ENCODE measurements at places on chromosomes 5 and 9. TPM values are rescaled to one million over a fixed set of nuclear protein-coding genes. Genes with fewer than 3 reads are reported as not detected.

The PKD2L2 gene
- not detected for total RNA-seq

The NRARP gene
- 1.3 TPM for total RNA-seq

GRCh38 chr5:82802954-82803353, 274.2 kb downstream of the TMEM167A start:
- H3K4me3 ChIP-seq: no peak overlapping the region
- no peaks in the 10 kb centered on the region for H3K27me3 ChIP-seq
- no peak for DNase-seq
- H3K27ac ChIP-seq: no peak overlapping the region
- no peaks in the 10 kb centered on the region for H3K4me1 ChIP-seq
- H3K36me3 ChIP-seq: no peaks in the 10 kb centered on the region

DNA sequence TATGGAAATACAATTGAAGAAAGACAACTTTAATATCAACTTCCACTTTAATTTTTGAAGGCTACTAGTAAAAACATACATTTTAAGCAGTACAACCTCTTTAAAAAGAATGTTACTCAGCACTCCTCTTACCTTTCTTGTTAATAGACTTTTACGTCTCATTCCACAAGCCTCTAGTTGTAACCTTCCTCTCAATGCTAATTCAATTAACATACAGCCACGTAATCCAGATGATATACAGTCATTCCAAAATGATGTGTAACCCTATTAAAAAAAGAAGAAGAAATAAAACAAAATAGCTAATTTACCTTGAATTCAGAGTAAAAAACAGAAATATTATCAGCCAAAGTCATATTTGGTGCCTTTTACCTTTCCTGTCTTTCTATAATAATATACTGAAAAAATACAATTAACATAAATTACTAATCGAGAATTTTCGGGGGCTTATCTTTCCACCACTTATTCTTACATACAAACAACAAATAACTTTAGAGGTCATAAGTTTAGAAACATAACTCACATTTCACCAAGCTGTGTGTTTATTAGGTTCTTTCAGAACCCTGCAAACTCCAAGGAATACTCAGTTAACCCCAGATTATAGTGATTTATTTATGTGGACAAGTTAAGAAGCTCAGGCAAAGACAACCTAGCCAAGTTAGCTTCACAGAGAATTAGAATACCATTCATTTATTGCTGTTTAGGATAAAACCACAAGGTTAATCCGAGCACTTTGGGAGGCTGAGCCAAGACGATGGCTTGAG, 30.3 kb downstream of the GOLPH3 start:
- H3K4me1 ChIP-seq: peaks cover 10% of the 10 kb centered on the region
- H3K4me3 ChIP-seq: no peak overlapping the region
- H3K27ac ChIP-seq: no peak overlapping the region

DNA sequence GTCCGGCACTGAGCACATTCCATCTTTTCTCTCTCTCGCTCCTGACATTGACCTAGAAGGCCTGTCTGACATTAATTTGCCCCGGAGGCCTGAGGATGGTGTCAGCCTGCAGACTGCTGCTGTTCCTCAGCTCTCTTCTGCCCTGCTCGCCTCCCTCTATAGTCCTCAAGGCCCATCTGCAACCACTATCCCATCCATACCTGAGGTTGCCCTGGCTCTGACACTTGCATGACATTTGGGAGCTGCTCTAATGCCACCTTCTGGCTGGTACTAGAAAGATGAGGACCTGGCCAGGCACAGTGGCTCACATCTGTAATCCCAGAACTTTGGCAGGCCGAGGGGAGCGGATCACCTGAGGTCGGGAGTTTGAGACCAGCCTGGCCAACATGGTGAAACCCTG, 38.6 kb upstream of the GGTA1 start:
- no peak overlapping the region for H3K27ac ChIP-seq
- H3K36me3 ChIP-seq: no peaks in the 10 kb centered on the region

DNA sequence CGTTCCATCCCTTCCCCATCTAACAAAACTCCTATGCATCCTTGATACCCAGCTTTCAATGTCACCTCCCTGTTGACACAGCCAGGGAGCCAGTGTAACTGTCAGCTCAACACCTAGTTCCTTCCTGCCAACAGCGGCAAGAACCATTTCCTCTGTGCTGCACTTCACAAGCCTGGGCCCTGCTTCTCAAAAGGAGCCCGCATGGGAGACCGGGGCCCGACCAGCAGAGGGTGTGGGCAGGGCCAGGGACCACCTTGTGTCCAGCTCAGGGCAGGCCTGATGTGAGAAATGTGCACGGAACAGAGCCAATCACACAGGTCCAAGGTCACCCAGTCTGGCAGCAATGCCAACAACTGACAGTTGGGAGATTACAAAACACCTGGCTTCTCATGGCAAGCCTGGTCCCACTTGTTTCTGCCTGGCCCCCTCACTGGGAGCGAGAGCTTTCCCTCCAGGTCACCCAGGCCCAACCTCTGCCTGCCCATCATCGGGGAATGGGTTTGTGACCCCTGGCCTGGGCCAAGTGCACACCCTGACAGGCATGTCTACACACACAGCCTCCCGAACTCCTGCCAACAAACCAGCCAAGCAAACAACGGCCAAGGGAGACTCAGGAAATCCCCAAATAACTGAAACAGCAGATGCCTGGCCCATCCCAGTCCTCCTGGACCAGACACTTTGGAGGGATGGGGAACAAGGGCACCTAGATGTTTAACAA, 3.1 kb downstream of the RNF44 start:
- H3K4me3 ChIP-seq: no peak overlapping the region
- H3K27ac ChIP-seq: no peak overlapping the region
- no peaks in the 10 kb centered on the region for H3K36me3 ChIP-seq

GRCh38 chr5:140630292-140631035, 2.5 kb downstream of the CD14 start:
- peaks cover 2% of the 10 kb centered on the region for H3K4me1 ChIP-seq
- no peak for DNase-seq
- no peak overlapping the region for H3K27ac ChIP-seq

GRCh38 chr9:100379862-100380261, 27.1 kb upstream of the TEX10 start:
- no peaks in the 10 kb centered on the region for H3K36me3 ChIP-seq
- H3K27ac ChIP-seq: no peak overlapping the region
- H3K4me3 ChIP-seq: no peak overlapping the region
- H3K27me3 ChIP-seq: no peaks in the 10 kb centered on the region
- H3K4me1 ChIP-seq: no peaks in the 10 kb centered on the region
- no peak for DNase-seq

DNA sequence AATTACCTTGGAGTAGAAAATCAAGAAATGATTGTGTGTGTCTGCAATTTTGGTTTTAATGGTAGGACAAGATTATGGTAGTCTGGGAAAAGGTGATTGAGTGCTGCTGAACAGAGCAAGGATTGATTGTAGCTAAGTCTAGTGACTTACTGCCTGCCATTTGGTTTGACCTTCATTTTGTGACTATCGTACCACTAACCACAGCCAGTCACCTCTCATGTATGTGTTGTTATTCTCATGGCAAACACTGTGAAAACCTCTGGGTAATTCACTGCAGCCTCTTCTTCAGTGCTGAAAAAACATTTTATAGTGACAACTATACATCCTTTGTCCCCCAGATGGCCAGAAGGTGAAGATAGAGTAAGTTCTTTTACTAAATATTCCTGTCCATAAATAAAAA, 37.5 kb downstream of the CTNNA1 start:
- no peaks in the 10 kb centered on the region for H3K27me3 ChIP-seq
- no peak for DNase-seq
- H3K4me1 ChIP-seq: peaks cover 1% of the 10 kb centered on the region
- H3K4me3 ChIP-seq: no peak overlapping the region
- H3K27ac ChIP-seq: no peak overlapping the region

All from ovary (tissue), 10 donors.